ENCODE measurements at places on chromosomes 12 and 14.
A peak's percentile ranks its signal among the peaks of the same experiment; 100 is the strongest.

GRCh38 chr14:76926521-76927251, 100.5 kb downstream of the LRRC74A start:
- DNase-seq: no peak

DNA sequence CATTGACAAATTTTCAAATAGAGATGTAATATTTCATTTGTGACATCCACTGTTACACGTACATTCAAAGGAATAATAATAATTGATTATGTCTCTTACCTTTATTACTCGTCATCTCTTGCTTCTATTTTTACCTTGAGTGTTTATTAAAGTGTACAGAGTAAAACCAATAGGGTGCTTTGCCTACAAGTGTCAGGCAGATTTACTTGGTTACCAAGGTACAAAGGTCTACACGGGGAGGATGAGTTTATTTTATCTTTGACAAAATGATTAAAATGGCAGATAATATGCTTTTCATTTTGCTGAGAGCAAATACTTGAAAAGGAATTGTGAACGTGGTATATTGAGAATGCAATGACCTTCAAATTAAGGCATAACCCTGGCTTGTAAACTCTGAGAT, 137.8 kb upstream of the SOX5 start:
- DNase-seq: no peak

DNA sequence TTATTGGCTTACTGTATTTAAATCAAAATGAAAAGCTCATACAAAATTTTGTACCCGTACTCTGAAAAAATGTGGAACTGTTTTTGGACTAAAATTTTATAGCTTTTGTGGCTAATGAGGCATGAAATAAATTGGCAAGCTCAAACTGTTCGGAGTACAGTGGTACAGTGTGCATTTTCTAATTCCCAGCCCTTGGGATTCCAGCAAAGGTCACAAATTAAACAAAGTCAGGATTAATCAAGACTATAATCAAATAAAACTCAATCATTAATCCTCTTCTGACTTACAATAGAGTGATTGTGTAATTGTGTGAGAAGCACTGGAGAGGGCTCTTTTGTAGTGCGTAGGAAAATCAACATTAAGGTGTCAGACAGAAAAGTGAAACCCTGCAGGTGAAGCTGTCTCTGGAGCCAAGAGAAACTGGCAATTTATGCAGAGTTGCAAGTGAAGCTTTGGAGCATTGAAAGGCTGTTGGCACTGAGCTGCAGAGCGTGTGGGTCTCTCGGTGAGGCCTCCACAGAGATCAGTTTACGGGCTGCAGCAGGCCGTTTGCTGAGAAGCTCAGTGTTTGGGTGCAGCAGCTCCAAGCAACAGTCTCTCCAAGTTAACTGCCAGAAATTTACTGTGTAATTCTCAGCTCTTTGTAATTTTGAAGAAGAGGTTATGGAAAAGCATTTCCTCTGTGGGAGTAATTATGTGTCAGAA, 275.9 kb downstream of the FBXL14 start:
- peak; percentile 82 for DNase-seq

DNA sequence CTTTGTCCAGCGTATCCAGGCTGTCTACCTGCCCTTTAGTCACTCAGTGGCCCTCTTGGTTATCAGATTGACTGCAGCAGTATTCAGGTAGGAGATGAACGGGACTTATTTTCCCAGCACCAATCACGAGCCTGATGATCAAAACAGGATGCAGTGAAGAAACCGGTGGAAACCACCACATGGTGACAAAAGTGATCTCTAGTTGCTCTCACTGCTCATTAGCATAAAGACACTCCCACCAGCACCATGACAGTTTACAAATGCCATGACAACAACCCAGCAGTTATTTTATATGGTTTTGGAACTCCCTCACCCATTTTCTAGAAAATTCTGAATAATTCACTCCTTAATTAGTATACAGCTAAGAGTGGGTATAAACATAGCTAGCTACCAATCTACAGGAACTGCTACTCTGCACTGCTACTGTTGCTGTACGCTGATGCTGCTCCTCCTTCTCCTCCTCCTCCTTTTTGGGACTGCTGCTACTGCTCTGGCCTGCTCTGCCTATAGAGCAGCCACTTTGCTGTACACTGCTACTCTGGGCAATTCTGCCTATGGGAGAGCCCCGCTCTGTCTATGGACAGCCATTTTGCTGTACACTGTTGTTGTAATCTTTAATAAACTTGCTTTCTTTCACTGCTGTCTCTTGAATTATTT, 142.5 kb upstream of the SSTR1 start:
- DNase-seq: no peak

- DNase-seq: no peak
Measured at GRCh38 chr14:64247195-64247594, 47.0 kb downstream of the ESR2 start.

- no peak for DNase-seq
Measured at GRCh38 chr14:92846162-92846897, 52.2 kb downstream of the GOLGA5 start.

GRCh38 chr12:28217805-28218204, 27.5 kb downstream of the CCDC91 start:
- DNase-seq: no peak

DNA sequence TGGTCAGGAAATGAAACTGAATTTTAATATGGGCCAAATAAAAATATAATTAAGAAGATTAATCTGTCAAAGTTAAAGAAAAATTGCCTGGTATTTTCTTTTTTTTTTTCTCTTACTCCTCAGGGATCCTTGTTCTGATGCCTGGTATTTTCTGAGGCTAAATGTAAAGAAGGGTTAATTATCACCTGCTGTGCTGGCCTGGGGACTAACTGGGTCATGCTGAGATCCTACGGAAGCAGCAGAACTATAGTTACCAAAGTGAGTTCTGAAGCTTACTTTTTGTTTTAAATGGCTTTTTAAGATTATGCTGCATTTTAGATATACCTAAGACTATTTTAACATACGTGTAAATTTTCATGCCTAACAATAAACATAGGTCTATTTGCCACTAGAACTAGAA, 23.3 kb downstream of the ZC2HC1C start:
- DNase-seq: no peak

GRCh38 chr12:111748867-111749266, 17.9 kb upstream of the ALDH2 start:
- no peak for DNase-seq
